ENCODE measurements at places on chromosomes 3 and 15. TPM values are rescaled to one million over a fixed set of nuclear protein-coding genes. Genes with fewer than 3 reads are reported as not detected.
A peak's percentile ranks its signal among the peaks of the same experiment; 100 is the strongest.

DNA sequence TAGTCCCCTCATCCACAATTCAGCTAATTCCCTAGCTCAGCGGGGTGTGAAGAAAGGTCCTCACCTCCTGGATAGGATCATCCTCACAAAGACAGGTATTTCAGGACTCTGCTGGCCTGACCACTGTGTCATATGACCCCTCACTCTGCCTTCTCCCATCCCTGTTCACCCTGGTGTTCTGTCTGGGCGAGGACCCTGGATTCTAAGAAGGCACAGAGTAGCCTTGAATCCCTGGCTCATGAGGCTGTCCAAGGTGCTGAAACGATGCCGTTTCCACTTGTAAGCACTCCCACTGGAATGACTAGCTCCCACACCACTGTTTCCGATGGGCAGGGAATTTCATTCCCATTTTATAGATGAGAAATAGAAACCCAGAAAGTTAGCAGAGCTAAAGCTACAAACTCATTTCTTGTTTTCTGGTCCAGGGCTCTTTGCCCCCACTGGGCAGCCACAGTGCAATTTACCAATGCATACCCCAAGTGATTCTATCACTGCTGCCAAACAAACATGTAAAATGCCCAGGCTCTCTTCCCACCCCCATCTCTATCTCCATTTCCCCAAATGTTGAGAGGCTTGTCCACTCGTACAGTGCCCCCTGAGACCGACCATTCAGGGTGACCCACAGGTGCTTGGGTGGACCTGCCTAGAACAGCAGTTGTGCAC, 83.2 kb downstream of the RAB11A start:
- DNase-seq = no peak

DNA sequence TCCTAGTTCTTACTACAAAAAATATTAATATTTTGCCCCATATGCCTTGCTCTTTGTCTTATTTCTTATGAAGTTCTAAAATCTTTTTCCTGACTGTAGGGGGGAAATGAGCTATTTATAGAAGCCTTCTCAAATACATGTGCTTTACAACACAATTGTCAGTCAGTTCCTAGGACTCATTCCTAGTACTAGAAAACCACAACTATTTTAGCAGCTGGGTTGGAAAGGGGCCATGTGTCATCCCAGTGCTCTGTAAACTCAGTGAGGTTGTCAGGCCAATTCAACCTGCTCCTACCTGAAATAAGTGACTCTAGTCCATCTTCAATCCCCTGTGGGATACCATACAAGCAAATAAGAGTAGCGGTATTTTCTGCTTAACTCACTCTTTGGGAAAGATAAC, 153.8 kb downstream of the ULK4 start:
- DNase-seq = peak; percentile 32

- DNase-seq = no peak
Measured at GRCh38 chr15:73900095-73900712, 26.1 kb upstream of the LOXL1 start.

IL5RA gene
- total RNA-seq = not detected

KNG1 gene
- total RNA-seq = not detected

Measured in epithelial cell of proximal tubule (primary cell).